Fibroblast of lung (primary cell): ENCODE measurements at places on chromosomes 11 and 22. TPM values are rescaled to one million over a fixed set of nuclear protein-coding genes. Genes with fewer than 3 reads are reported as not detected.

Gene RAG1
- total RNA-seq, result 0.77 and 0.99 TPM in 2 replicates

Gene IL10RA
- total RNA-seq, result 0.17 and 0.26 TPM in 2 replicates

Gene OR5D14
- total RNA-seq, result not detected in 2 replicates

Gene SHISAL1
- total RNA-seq, result 2.1 and 3.5 TPM in 2 replicates

Gene CRACR2B
- 0.66 and 1.0 TPM in 2 replicates for total RNA-seq

Gene LMO1
- not detected in 2 replicates for total RNA-seq
